ENCODE measurements at places on chromosomes 3 and 15.
A peak's percentile ranks its signal among the peaks of the same experiment; 100 is the strongest.

DNA sequence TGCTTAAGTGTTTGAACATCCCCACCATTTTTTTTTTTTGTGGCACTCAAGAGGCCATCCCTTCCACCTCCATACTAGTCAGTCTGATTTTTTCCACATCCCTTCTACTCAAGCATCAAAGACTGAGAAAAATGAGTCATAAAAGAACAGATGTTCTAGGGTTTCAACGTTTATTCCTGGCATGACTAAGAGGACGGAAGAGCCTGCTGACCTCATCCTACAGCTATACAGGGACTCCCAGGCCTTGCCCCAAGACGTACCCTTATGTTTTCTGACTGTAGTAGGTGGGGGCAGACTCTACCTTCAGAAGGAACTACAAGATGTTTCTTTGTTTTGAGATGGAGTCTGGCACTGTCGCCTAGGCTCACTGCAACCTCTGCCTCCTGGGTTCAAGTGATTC is 3.3 kb upstream of the ITPKA start:
- DNase-seq, result peak; percentile 96

GRCh38 chr3:194395778-194396538 is 3.1 kb downstream of the GP5 start:
- DNase-seq, result peak; percentile 57

GRCh38 chr15:62999923-63000561 is 42.5 kb upstream of the TPM1 start:
- DNase-seq, result no peak

DNA sequence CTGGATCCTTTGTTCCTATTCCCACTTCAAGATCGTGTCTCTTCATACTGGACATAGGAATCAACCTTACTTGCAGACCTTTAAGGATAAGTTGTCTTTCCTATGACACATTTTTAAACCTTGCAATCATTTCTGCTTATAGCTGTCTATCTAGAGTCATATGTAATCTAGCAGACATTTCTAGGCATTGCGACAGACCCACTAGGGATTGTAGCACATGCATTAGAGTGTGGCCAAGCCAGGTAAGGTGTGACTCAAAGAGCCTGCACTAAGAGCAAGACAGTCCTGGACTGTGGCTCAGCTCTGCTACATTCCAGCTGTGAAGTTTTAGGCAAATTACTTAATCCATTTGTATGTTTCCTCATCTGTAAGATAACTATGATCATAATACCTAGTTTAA is 38.8 kb upstream of the BFSP2 start:
- DNase-seq, result no peak

GRCh38 chr3:87837076-87837475 is 221.7 kb downstream of the CGGBP1 start:
- DNase-seq, result no peak

- DNase-seq, result peak; percentile 20
Measured at GRCh38 chr3:67381667-67382272, 272.6 kb downstream of the SUCLG2 start.

GRCh38 chr3:115169808-115170207 is 22.7 kb upstream of the ZBTB20 start:
- DNase-seq, result peak; percentile 4

DNA sequence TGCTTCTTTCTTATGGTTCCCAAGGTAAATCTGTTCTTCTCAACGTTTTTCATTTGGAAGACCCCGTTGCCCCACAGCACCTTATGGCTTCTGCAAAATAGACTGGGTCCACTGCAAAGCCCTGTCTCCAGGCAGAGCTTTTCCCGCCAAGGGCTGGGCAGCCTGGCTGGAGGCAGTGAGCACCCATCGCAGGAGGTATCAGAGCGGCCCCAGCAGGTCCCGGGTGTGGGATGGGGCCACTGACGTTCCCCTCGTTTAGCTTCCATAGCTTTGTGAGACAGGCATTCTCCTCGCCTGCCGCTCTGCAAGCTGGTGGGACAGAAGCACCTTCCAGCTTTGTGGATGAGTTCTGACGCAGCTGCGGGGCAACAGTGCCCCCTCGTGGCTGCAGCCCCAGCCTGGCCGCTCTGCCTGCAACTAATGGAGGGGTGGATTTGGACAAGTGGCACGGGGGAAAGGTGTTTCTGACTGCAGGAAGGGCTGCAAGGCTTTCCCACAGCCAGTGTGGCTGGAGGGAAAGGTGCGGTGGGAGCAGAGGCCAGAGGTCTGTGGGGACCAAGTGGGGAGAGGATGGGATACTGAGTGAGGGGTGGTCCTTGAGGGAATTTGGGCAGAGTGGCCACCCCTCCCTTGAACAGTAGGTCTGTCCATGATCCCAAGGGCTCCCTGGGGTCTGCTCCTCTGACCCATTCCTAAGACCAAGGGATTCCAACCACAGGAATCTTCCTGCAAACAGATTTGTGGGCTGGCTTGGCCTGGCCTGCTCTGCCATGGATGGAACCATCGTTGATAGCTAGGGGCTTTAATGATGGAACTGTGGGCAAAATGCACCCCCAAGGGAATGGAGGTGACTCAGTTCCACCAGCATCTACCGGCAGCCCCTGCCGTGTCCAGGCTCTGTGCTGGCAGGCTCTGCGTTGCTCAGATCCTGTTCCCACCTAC is 99.4 kb downstream of the FBLN2 start:
- DNase-seq, result peak; percentile 77

GRCh38 chr15:49415638-49416037 is 7.4 kb upstream of the FGF7 start:
- DNase-seq, result peak; percentile 61

DNA sequence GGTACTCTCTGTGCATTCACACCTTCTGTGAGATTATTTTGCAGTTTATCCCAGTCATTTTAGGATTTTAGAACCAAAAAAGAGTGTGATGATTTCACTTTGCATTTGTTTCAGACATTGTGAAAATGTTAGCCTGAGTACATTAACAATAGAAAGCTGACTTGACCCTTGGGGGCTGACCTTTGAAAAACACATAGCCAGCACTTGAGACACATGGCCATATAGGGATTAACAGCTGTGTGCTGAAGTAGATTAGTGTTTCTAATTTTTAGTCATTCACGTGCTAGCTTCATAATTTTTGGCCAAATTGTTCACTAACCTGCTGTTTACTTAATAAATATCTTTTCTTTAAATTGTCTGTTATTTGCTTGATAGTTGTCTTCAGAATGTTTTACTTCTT is 3.5 kb downstream of the FEM1B start:
- no peak for DNase-seq

DNA sequence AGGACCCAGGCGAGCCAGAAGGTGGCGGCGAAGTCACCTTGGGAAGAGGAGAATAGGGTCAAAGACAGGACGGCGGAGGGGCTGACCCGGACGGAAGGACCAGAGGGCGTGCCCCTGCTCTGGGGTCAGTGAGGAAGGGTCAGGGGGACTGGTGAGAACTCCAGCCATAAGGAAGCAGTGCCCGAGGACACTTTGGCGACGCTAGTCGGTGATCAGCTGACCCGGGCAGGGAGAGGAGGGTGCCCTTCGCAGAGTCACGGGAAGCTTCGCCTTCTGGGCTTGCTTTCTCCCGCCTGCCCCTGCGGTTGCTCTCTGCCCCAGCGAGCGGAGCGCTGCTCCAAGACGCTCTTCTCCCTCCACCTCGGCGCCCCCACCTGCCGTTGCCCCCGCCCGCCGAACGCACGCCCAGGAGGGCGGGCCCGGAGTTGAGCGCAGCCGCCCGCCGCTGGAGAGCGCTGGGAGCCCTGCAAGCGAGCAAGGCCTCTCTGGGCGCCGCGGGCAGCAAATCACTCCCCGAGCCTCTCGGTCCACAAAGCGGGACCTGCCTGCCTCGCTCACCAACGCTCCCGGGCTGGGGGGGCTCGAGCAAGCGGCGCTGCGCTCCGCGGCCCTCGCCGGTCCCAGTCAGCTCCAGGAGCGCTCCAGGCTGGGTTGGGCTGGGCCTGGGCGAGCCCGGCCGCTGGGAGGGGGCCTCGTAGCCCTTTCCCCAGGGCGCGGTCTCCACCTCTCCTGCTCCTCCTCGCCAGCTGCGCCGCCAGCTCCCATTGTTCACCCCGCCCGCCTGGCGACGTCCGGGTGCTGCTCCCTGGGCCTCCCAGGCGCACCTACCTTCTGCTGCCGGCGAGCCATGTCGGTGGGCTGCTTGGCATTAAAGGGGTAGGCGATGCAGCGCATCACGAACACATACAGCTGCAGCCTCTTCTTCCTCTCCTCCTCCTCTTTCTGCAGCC is 1.2 kb downstream of the CADPS start:
- DNase-seq, result peak; percentile 13

Measured in AG10803 (cell line).